Left renal pelvis (tissue), 4 donors: ENCODE measurements at places on chromosomes 6 and 20.

- no peak for DNase-seq
Observed at GRCh38 chr6:11025921-11026635, 18.0 kb downstream of the ELOVL2 start.

GRCh38 chr6:47404435-47404834, 73.2 kb upstream of the CD2AP start:
- no peak for DNase-seq

DNA sequence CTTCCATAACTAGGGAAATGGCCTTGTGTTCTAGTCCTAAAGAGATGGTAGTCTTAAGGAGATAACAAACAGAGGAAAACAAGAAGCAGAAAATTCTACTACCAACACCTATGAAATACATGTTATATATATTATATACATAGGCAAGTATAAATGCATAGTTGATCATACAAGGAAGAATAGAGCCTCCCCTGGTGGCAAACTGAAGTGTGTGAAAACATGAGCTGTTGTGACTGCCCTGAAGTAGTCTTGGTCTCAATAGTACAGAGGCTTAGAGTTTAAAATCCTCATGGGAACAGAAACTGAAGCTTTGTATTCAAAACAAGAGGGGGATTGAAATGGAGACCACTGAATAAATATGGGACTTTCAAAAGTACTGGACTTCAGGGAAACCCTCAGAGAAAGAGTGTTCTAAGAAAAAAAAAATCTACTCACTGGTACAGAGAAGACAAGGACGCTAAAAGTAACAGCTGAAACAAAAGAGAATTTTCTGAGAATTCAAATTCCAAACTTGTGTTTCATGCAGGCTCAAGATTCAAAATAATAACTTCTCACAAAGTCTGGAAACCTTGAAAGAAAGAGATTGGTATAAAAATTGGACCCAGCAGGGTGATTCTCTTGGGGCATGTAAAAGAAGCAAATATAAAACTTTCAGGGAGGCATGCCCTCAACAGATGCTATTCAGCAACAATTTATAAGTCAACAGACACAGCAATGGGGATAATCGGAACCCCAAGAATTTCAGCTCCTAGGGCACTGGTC, 59.7 kb upstream of the SAMD3 start:
- no peak for DNase-seq

DNA sequence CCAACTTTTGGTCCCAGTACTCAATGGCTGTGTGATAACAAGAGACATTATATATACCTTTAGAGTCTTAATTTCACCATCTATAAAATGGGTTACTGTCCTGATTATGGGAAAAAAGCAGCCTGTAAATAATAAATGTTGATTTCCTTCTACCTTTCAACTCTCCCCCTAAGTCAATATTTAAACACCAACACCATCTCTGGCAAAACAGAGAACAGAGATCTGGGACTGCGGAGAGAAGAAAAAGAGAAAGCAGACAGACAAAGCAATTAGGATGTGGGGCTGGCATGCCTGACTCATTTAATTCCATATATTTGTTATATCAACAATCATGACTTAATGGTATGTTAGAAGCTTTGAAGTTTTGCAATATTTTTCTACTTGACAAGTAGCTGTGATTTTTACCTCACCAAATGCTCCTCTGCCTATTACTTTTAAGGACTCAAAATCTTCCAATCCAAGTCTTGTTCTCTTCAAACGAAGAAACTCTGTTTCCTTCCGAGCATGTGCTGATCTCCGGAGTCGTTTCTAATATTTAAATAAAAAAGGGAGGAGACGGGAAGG, 23.3 kb downstream of the STK38 start:
- no peak for DNase-seq

- DNase-seq: no peak
Observed at GRCh38 chr6:3997177-3997770, 81.7 kb downstream of the FAM217A start.

- DNase-seq: no peak
Observed at GRCh38 chr20:7540923-7541322, 399.3 kb downstream of the HAO1 start.

- no peak for DNase-seq
Observed at GRCh38 chr6:2594868-2595267, 155.9 kb downstream of the MYLK4 start.

DNA sequence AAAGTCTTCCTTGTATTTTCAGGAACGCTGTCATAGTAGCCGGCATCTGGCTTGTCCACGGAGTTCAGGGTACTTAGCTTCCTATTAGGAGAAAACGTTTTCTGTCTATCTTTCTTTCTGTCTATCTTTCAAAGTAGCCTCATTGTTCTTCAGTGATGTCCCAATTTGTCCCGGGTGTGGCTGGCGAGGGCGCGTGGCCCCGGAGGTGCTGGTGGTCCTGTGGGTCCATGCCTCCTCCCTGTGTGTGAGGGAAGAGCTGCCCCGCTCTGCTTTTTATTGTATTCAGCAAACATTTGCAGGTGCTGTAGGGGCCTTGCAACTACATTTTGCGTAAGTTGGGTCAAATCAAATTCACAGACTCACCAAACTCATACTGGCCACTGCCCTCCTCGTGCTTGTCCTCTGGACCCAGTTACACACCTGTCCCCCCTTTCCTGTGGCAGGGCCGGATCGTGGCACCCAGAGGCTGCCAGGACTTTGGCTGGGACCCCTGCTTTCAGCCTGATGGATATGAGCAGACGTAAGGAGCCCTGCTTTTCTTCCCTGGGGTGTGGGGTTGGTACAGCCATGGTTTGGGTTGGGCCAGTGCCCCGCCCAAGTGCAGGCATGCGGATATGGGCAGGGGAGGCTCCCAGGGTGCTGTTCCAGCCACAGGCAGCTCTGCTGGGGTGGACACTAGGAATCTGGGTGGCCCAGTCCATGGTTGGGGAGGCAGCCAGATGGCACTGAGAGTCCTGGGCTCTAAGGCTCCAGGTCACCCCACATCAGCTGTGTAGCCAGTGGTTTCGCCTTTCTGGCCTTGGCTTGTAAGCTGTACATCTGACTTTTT, 12.3 kb downstream of the ITPA start:
- no peak for DNase-seq

GRCh38 chr6:116518621-116519368, 7.4 kb downstream of the CALHM5 start:
- no peak for DNase-seq

GRCh38 chr6:38552121-38552520, 87.6 kb downstream of the BTBD9 start:
- DNase-seq: no peak

GRCh38 chr6:106740287-106740686, 110.9 kb downstream of the QRSL1 start:
- DNase-seq: no peak

- no peak for DNase-seq
Observed at GRCh38 chr6:137864812-137865508, 2.1 kb upstream of the TNFAIP3 start.

- DNase-seq: no peak
Observed at GRCh38 chr6:72580281-72580940, 41.5 kb upstream of the KCNQ5 start.

GRCh38 chr6:149026530-149026942, 279.7 kb downstream of the UST start:
- DNase-seq: no peak

DNA sequence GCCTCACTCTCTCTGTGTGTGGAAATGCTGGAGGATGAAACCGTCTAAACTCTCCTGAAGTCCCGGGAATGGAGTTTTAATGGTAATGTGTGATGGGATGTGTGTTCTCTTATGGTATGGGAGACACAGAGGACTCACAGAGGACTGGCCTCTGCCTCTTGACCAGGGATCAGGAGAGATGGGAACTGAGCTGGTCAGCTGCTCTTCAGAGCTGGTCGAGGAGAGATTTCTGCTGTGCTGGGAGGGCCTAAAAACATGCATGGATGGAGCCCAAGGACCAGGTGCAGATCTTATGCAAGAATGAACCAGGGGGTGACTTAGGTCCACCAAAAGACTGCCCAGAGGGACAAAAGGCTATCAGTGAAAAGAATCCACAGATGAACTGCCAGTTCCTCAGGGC, 27.3 kb upstream of the GMDS start:
- DNase-seq: no peak

DNA sequence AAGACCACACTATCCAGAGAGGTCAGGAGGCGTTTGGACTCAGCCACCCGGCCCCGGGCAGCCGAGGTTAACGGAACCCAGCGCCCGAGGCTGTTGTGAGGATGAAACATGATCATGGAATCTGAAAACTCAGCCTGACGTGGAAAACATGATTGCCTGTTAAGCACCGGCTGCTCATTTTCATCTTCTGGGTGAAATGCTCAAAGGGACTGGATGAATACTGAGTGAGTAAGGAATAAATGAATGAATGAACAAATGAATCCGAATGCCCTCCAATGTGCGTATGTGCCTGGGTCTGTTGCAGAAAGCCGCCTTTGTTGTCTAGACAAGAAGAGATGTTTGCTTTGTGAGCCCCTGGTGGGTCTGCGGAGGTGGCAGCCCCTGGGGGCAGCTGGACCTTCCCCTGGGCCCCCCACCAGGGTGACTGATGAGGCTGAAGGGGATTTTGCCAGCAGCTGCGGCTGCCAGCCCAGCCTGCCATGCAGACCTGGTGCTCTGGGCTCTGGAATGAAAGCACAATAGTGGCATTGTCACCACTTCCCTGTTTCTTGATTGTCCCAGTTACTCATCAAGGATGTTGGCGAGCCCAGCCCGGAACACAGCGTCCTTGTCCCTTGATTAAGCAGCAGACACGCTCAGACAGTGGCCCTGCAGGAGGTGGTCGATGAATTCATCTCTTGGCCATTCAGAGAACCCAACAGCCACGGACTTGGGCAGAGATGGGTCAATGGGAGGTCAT, 211.1 kb downstream of the ANKRD60 start:
- no peak for DNase-seq

- no peak for DNase-seq
Observed at GRCh38 chr20:56976336-56976735, 290.1 kb downstream of the BMP7 start.

- no peak for DNase-seq
Observed at GRCh38 chr6:157265186-157265585, 58.1 kb downstream of the TMEM242 start.

GRCh38 chr20:34703061-34703423, 1.1 kb upstream of the TP53INP2 start:
- DNase-seq: no peak

- DNase-seq: no peak
Observed at GRCh38 chr20:25397821-25398220, 7.2 kb upstream of the ABHD12 start.

GRCh38 chr20:43721097-43721428, 5.7 kb downstream of the GTSF1L start:
- no peak for DNase-seq

DNA sequence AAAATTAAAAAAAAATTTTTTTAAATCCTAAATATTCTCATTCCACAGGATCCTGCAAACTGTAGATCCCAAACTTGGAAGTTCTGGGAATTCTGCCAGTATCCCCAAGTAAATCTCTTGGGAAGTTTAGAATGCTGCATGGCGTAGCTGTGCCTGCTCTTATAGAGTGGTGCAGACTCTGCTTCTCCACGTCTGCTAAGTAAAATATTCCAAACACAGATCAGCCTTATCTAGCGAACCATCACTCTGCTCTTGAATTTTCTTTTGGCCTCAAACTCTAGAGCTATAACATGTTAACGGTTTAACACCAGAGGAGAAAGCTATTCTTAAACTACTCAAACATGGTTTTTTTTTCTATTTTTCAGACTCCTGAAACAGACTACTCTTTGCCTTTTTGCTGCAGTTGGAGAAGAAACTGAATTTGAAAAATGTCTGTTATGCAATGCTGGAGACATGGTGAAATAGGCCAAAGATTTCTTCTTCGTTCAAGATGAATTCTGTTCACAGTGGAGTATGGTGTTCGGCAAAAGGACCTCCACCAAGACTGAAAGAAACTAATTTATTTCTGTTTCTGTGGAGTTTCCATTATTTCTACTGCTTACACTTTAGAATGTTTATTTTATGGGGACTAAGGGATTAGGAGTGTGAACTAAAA, 138.5 kb upstream of the AKAP12 start:
- DNase-seq: no peak

GRCh38 chr6:161374971-161375873, 101.4 kb upstream of the AGPAT4 start:
- DNase-seq: no peak

DNA sequence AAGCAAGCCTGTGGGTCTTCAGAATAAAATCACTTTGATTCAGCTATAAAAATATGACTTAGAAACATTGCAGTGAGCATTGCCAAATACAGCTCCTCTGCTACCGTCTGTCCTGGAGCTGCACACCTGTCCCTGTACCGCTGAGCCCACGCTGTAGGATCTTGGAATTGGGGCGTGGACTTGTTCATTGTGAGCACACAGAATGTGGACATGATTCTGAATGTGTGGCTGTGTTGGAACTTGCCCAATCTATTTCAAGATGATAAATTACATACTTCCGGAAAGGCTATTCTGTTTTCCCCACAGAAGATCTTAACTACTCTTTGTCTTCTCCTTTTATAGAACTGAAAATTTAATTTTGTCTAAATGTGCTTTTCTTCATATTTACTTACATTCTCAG, 107.3 kb downstream of the UST start:
- DNase-seq: no peak

GRCh38 chr6:147384029-147384428, 124.5 kb upstream of the SAMD5 start:
- DNase-seq: no peak

- DNase-seq: no peak
Observed at GRCh38 chr6:136927292-136927691, 5.2 kb downstream of the SLC35D3 start.

DNA sequence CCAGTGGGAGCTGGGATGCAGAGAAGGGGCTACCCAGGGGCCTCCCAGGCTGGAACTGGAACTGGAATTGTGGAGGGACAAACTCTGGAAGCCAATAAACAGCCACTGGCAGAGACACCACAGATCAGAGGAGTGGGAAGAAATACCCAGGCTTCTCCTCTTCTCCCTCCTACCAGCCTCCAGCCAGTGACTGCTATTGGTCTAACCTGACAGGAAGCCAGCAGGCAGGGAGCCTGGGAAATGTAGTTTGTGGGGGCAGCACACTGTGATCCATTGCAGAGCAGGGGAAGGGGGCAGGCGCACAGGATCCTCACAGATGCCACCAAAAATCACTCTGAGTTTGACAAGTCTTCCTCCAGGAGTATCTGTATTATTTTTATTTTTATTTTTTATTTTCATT, 12.1 kb upstream of the MLN start:
- no peak for DNase-seq

DNA sequence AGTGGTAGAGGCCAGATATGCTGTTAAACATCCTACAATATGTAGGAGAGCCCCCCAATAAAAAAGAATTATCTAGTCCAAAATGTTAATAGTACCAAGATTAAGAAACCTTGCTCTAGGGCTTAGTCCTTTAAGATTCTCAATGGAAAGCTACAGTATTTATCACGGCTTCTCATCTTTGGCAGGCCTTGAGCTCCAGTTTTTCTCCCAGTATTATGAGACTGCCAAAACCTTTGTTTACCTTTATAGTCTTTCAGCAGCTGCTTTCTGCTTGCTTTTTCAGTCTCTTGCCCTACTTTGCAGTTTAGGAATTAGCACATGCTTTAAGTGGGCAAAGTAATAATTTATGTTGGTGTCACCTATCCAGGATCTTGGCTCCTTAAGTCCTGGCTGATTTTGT, 59.7 kb downstream of the NHLRC1 start:
- DNase-seq: no peak

GRCh38 chr6:74434171-74434570, 738.2 kb downstream of the CD109 start:
- no peak for DNase-seq

GRCh38 chr6:112466373-112467151, 119.4 kb downstream of the RFPL4B start:
- DNase-seq: no peak

GRCh38 chr20:62143081-62143956, at the start of the genes PSMA7 and SS18L1:
Gene PSMA7, minus strand, starts transcription at chr20:62143394. Its CDS starts 91 bp downstream, at chr20:62143303.
Gene SS18L1, plus strand, starts transcription at chr20:62143769. Its CDS starts 52 bp downstream, at chr20:62143821.
- DNase-seq: peak; percentile 66
